ENCODE measurements at places on chromosomes 6 and 20.
A peak's percentile ranks its signal among the peaks of the same experiment; 100 is the strongest.

- DNase-seq: peak; percentile 38
Measured at GRCh38 chr20:54122189-54122588, 51.6 kb downstream of the CYP24A1 start.

DNA sequence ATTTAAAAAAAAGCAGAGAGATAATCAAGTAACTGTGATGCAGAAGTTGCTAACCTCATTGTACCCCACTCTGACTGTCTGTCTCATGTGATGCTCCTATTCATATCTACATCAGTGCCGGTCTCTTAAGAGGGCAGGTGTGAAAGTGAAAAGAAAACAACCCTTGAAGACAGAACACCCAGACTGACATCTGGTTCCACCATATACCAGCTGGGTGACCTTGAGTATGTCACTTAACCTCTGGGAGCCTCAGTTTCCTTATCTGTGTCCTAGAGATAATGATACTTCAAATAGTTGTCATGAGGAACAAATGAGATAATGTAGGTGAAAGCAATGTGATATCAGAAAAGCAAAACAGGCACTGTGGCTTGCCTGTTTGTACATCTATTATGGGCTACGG is 426.8 kb upstream of the SOX4 start:
- DNase-seq: no peak

DNA sequence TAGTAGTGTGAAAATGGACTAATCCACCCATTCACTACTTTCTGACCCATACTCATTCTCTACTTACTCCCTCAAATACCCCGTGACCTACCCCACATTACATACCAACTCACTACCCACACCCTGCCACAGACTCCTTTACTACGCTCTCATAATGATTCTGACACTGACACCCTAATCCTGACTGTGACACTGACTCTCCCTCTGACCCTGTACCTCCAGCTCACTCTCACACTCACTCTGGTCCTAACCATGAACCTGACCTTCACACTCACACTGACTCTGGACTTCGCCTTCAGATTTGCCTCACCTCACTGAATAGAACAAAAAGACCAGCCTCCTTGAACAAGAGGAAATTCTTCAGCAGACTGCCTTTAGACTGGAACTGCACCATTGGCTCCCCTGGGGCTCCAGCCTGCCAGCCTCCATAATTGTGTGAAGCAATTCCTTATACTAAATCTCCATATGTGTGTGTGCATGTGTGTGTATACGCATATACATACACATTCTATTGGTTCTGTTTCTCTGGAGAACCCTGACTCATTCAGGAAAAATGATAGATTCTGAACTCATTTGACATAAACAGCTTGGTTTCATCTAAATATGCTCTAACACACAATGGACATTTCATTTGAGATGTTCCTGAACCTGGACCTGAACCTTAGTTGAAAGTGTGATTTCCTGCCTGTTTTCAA is 10.5 kb upstream of the ZNF343 start:
- no peak for DNase-seq

DNA sequence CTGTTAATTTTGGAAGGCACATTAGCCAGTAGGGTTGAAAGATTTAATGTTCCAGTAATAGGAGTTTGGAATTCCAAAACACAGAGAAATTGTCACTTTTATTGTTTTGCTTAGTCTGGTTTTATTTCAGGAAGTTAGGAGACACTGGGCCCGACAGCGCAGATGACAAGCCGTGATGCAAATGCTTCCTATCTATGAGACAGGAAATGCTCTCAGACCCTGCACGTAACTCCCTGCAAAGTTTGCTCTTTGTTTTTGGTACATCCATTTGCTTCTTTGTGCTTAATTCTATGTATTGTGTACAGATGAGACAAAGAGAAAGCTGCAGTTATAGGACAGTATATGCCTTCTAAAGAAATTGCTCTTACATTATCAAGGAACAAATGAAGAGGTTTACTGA is 201.6 kb upstream of the SGK1 start:
- no peak for DNase-seq

- no peak for DNase-seq
Measured at GRCh38 chr6:22025468-22026163, 271.2 kb downstream of the PRL start.

DNA sequence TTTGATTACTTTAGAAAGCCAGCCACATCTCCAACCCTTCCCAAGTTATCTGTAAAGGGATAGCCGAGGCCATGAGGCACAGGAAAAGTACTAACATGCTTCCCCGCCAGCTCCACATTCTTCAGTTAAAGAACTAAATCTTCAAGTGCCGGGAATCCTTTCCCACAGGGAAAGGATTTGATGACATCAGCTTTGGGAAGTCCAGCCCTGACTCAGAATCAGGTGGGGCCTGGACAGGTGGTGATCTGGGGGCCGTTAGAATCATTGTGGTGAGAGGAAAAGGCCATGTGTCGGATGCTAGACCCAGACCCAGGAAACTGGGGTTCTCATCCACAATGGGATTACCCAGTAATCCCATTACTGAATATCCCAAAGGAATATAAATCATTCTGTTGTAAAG is 580.0 kb downstream of the QKI start:
- DNase-seq: no peak

DNA sequence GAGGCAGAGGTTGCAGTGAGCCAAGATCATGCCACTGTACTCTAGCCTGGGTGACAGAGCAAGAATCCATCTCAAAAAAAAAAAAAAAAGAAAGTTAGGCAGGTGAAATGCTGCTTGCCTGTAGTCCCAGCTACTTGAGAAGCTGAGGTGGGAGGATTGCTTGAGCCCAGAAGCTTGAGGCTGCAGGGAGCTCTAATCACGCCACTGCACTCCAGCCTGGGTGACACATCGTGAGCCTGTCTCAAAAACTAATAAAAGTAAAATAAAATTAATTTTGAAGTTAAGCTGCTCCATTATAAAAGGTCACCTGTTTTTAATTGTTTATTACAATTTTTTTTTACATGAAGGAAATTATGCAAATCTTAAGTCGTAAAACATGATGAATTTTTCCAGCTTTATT is 23.2 kb upstream of the SAMHD1 start:
- DNase-seq: no peak

DNA sequence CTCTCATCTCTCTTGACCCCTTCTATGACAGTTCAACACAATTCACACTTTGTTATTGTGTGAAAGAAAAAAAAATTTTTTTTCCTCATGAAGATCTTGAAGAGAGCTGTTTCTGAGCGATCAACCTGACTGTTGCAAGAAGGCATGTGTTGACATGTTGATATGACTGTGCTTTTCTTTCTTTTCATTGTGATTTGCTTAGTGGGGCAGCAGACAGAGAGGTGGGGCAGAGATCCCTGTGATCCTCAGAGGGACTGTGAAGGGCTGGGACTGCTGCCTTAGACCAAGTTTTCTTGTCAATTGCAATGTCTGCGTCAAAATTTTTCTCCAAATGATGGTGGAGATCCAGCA is 70.8 kb upstream of the IYD start:
- no peak for DNase-seq

GRCh38 chr20:8330319-8330784 is 198.3 kb downstream of the PLCB1 start:
- no peak for DNase-seq

DNA sequence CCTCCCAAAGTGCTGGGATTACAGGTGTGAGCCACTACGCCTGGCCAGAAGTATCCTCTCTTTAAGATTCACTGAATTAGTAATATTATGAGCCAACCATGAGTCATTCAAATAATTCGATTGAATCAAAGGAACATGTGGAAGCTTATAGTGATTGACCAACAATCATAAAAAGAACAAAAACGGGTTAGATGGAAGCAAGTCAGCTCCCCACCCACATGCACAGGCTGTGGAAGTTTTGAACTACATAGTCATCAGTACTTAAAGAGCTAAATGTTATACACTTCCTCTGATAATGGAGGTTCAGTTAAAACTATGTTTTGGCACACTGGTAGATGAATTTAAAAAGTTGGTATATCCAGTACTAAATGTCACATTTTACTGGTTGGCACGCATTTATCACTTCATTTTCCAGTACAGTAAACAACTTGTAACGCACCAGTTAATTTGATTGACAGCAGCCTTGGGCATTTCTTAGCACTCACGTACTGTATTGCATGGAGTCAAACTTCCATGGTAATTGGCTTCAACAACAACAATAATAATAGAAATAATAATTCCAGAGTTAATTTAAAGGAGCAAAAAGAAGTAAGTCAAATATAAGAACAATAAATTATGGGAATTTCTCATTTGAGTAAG is 1107.3 kb upstream of the MAP3K7 start:
- DNase-seq: no peak

- peak; percentile 58 for DNase-seq
Measured at GRCh38 chr6:143675946-143676345, 1.8 kb upstream of the PHACTR2 start.

GRCh38 chr6:161480421-161481155 is 206.7 kb upstream of the AGPAT4 start:
- no peak for DNase-seq

GRCh38 chr20:23079016-23079351 is 7.1 kb downstream of the CD93 start:
- no peak for DNase-seq

DNA sequence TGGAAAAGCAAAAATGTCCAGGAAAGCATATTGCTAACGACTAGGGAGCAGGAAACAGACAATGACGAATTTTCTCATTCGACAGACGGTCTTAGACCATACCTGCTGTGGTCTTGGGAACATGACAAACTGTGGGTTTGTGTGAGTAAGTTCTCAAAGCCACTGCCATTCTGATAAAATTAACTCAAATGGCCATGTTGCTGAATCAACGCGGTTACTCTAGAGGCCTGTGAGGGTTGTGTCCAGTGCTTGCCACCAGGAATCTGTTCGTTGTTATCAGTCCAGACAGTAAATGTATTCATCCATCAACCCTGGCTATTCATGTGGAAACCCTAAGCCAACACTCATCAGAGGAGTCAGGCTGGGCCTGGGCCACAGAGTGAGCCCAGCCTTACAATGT is 124.3 kb downstream of the MYLK4 start:
- no peak for DNase-seq

- no peak for DNase-seq
Measured at GRCh38 chr20:17320456-17320855, 93.6 kb downstream of the PCSK2 start.

- no peak for DNase-seq
Measured at GRCh38 chr6:39707962-39708683, 17.1 kb downstream of the KIF6 start.

DNA sequence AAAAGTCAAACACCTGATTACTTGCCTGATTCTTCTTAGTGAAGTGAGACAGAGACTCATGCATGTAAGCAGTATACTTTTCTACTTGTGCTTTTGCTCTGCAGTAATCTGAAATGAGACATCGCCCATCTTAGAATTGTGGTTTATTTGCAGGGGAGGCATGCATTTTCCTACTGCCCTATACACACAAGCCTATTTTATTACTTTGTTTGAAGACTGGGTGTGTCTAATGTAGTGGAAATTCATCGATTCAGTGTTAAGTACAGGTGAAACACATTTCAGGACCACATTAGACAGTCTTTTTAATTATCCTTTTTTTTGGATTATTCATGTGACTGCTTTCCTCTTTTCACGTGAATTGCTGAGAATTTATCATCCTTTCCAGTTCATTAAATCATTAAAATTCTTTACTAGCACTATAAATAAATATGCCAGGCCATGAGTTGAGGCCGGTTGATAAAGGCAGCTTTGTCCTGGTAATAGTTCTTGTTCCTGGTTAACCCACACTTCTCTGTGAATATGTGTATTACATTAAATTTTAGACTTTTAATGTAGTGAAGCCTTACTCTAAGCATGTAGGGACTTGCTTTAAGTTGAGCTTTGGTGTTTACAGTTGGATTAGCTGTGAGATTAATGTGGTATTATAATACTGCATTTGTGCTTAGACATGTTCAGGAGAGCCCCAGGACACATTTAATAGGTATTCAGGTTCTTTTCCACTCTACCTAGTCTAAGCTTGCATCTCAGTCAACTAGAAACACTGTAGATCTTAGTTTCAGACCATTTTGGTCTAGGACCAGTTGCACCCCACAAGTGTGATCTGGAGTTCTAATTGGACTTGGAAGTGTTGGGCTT is 10.8 kb upstream of the BTBD3 start:
- no peak for DNase-seq

DNA sequence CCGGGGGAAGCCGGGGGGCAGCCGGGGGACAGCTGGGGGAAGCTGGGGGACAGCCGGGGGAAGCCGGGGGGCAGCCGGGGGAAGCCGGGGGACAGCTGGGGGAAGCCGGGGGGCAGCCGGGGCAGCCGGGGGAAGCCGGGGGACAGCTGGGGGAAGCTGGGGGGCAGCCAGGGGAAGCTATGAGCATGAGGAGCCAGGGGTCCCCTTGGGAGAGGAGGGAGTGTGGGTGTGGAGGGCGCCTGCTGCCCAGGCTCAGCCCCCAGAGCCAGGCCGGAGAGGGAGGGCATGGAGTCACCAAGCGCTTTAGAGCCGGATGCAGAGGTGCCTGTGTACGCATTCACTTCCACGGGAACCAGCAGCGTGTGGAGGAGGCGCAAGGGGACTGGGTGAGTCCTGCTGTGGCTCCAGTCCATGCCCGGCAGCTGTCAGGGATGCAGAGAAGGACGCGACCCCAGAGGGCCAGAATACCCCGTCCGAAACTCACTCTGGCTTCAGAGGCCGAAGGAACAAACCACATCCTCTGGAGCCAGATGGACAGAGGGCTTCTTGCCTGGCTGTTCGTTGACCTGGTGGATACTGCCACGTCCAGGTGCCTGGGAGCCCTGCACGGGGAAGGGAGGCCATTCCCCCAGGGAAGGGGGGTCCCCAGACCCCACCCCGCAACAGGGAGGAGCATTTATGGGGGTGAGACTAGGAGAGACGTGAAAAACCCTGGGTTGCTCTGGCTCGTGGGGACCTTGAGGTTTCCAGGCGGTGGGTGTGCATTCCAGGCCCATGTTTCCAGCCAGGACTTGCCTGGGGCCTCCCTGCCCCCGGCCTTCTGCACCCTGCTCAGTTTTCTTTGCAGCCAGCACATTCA is 26.5 kb upstream of the DACT2 start:
- no peak for DNase-seq

DNA sequence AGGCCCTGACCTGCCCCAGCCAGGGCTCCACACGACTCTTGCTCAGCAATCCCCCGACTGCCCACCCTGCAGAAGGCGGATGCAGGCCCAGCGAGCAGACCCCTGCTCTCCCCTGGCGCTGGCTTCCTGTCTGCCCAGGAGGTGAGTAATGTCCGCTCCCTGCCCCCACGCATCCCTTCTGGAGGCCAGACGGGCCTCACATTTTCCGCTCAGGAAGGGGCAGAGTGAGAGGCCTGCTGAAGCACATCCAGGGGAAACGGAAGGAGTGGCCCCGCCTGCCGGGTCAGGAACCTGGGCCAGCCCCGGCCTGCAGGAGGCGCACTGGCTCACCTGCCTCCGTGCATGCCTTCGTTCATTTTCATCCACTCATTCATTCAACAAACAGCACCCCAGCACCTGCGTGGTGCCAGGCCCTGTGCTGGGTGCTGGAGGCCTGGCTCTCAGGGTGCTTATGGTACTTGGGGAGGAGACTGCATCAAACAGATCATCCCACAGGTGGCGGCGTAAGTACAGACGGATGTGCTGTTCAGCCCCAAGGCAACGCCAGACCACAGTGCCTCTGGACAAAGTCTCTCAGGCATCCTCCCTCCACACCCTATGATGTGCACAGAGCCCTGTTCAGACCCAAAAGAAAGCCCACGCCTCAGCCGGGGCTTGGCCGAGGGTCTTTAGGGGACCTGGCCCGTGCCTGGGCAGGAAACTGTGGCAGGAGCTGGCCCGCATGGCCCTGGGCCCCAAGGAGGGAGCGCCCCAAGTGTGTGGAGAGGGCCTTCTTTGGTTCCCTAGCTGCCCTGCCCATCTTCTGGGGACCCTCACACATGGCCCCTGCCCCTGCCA is 112.1 kb downstream of the ASXL1 start:
- DNase-seq: peak; percentile 34

- DNase-seq: no peak
Measured at GRCh38 chr20:43895235-43895634, 19.4 kb upstream of the TOX2 start.

GRCh38 chr20:15890407-15890982 is 682.8 kb downstream of the KIF16B start:
- DNase-seq: no peak

All from ACHN (cell line).